B cell (primary cell): ENCODE measurements at places on chromosomes 5 and 9.
A peak's percentile ranks its signal among the peaks of the same experiment; 100 is the strongest.

GRCh38 chr5:4941957-4942830 is 197.9 kb upstream of the ADAMTS16 start:
- H3K4me1 ChIP-seq, result no peaks in the 10 kb centered on the region
- H3K36me3 ChIP-seq, result no peaks in the 10 kb centered on the region

- no peaks in the 10 kb centered on the region for H3K36me3 ChIP-seq
- H3K27me3 ChIP-seq, result no peaks in the 10 kb centered on the region
- no peak overlapping the region for H3K4me3 ChIP-seq
Measured at GRCh38 chr9:136326061-136326760, 1.1 kb upstream of the GPSM1 start.

- peaks cover 6% of the 10 kb centered on the region for H3K4me1 ChIP-seq
- no peaks in the 10 kb centered on the region for H3K36me3 ChIP-seq
- DNase-seq, result no peak
- H3K27ac ChIP-seq, result no peak overlapping the region
- peaks cover 16% of the 10 kb centered on the region for H3K27me3 ChIP-seq
- no peak overlapping the region for H3K4me3 ChIP-seq
Measured at GRCh38 chr5:180646963-180647305, 2.5 kb downstream of the FLT4 start.

- H3K27ac ChIP-seq, result no peak overlapping the region
- no peak overlapping the region for H3K4me3 ChIP-seq
- H3K36me3 ChIP-seq, result no peaks in the 10 kb centered on the region
- no peak for DNase-seq
- no peaks in the 10 kb centered on the region for H3K27me3 ChIP-seq
- no peaks in the 10 kb centered on the region for H3K4me1 ChIP-seq
Measured at GRCh38 chr9:85443190-85443598, 298.6 kb downstream of the AGTPBP1 start.

DNA sequence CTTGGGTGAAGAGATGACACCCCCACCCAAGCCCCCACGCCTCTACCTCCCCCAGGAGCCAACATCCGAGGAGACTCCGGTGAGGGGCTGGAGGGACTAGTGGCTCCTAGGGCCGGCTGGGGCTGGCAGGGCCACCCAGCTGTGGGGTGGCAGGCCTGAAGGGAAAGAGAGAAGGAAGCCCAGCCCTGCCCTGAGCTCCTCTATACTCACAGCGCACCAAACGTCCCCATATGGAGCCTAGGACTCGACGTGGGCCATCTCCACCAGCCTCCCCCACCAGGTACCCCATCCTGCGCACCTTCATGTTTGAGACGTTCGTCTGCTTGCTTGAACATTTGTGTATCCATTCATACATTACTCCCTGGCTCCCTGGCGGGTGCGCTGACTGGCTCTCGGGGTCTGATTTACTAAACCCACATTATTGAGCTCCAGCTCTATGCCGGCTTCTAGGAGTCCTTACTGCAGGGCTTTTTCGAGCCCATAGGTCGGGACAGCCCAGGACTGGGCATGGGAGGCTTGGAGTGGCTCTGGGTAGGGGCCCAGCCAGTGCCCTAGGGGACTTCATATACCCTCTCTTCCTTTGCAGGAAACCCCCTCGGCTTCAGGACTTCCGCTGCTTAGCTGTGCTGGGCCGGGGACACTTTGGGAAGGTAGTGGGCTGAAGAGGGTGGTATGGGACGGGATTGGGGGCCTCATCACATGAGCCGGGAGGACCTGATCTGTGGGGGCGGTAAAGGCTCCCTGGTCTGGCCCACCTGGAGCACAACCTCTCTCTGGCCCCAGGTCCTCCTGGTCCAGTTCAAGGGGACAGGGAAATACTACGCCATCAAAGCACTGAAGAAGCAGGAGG is 9.1 kb downstream of the ZDHHC12 start:
- no peak for DNase-seq
- no peak overlapping the region for H3K4me3 ChIP-seq
- H3K27ac ChIP-seq, result no peak overlapping the region
- no peaks in the 10 kb centered on the region for H3K27me3 ChIP-seq
- no peaks in the 10 kb centered on the region for H3K36me3 ChIP-seq

DNA sequence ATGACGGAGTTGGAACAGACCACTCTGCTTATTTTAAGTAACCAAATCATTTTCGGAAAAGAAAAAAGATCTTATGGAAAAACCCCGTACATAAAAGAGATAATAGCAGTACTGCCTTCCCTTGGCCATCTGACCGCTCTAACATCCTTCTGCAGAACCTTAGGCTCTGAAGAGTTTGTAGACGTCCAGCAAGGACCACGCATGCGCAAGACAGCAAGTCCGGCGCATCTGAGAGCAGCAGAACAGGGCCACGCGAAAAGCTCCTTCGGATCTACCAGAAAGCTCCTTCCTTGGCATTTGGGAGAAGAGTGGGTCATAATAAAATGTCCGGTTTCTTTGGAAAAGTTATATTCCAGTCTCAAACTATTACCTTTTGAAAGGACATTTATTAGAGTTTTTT is 26.8 kb downstream of the PAX5 start:
- H3K4me3 ChIP-seq, result no peak overlapping the region
- peaks cover 95% of the 10 kb centered on the region for H3K4me1 ChIP-seq
- DNase-seq, result no peak

DNA sequence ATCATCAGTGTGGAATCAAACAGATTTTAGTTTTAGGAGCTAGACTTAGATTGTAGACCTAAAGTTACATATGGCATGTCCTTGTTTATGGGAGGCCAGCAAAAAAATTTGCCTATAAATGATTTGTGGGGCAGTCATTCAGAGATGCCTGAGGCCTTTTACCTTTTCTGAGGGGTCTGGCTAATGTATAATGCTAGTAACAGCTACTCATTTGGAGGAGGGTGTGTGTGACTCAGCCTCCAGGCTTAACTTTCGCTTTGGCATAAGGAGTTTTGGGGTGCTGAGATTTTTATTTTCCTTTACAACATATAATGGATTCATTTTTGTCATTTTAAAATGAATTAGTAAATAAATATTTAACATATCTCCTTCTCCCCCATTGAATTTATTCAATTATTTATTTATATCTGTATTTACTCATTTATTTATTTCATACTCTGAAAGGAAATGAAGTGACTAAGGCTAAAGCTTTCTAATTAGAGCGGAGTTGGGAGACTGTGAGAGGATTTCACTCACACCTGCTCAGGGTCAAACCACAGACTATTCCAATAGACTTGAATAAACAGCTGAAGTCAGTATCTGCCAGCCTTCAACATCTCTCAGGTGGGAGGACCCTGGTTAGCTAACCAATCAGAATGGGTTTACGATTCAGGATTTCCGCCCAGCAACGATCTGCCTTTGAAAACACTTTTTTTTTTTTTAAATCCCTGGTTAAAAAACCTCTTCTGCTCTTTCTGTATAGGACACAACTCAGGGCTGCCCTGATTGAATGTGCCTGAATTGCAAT is 487.5 kb upstream of the SGCD start:
- DNase-seq, result no peak
- no peaks in the 10 kb centered on the region for H3K27me3 ChIP-seq
- no peak overlapping the region for H3K4me3 ChIP-seq
- no peaks in the 10 kb centered on the region for H3K4me1 ChIP-seq
- no peak overlapping the region for H3K27ac ChIP-seq

- DNase-seq, result no peak
- H3K27ac ChIP-seq, result no peak overlapping the region
- H3K36me3 ChIP-seq, result no peaks in the 10 kb centered on the region
Measured at GRCh38 chr9:36897478-36897877, 136.6 kb downstream of the PAX5 start.

GRCh38 chr9:2765250-2765880 is 48.1 kb downstream of the KCNV2 start:
- no peaks in the 10 kb centered on the region for H3K27me3 ChIP-seq
- no peak overlapping the region for H3K27ac ChIP-seq
- no peak overlapping the region for H3K4me3 ChIP-seq
- no peaks in the 10 kb centered on the region for H3K4me1 ChIP-seq

- DNase-seq, result peak; percentile 62
- no peaks in the 10 kb centered on the region for H3K4me1 ChIP-seq
- H3K36me3 ChIP-seq, result no peaks in the 10 kb centered on the region
- no peak overlapping the region for H3K27ac ChIP-seq
Measured at GRCh38 chr9:110217656-110218099, 9.7 kb upstream of the C9orf152 start.

DNA sequence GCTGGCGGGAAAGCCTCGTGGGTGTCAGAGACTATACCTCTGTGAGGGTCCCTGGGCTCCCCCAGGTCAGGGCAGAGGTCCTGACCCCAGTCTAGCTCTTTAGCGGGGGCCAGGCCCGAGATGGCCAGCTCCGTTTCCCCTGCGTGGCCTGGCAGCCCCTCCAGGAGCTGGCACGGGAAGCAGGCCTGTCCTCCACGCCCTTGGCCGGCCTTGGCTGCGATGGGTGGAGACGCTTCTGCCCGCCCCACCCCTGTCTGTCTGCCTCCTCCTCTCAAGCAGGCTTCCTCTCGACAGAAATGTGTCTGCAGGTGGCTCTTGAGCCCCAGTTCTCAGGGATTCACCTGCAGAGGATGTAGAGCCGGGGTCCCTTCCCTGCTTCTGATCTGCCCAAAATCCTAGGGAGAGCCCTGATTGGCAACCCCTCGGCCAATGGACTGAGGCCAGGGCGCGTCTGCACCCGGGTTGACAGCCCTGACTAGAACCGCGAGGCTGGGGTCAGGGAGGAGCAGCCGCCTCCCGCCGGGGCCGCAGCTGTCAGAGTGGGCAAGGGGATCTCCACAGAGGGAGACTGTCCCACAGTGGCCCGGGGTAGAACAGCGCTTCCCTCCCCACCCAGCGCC is 2.6 kb upstream of the GRIN1 start:
- no peak overlapping the region for H3K4me3 ChIP-seq
- H3K27me3 ChIP-seq, result peaks cover 20% of the 10 kb centered on the region
- no peaks in the 10 kb centered on the region for H3K36me3 ChIP-seq

GRCh38 chr5:165420493-165420892 is 1915.1 kb downstream of the MAT2B start:
- no peaks in the 10 kb centered on the region for H3K27me3 ChIP-seq
- H3K4me3 ChIP-seq, result no peak overlapping the region

DNA sequence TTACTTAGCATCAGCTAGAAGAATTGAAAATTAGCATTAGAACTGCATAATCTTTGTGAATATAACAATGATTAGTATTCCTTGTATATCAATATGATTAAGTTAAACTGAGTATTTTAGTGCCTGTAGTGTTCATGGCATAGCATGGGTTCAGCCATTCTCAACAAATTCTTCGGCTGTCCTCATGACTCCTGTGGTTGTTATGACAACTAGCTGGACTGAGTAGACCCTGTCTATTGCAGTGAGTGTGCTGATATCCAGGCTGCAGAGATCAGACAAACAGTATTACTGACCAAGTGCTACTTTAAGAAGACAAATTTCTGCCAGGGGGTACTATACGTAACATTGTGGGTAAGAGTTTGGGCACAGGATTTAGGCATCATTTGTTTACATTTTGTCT is 125.9 kb downstream of the NUDT12 start:
- H3K27ac ChIP-seq, result no peak overlapping the region
- no peak for DNase-seq
- H3K36me3 ChIP-seq, result no peaks in the 10 kb centered on the region
- H3K27me3 ChIP-seq, result no peaks in the 10 kb centered on the region

DNA sequence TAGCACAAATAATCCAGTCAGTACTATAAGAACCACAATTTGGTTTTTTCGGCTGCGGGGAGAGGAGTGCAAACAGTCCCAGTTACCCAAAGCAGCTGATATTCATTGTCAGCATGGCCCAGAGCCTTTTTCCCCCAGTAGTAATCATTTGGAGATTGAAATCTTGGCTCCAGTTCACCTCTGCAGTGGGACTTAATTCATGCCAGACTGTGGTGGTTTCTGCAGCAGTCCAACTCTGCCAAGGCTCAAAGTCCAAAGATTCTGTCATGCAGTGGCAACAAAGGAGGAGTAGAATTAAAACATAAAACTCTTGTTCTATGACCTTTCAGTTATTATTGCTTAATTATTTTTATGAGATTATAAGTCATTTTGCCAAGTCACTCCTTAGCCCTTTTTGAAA is 25.0 kb upstream of the TRIM36 start:
- no peaks in the 10 kb centered on the region for H3K27me3 ChIP-seq
- no peaks in the 10 kb centered on the region for H3K36me3 ChIP-seq
- H3K4me1 ChIP-seq, result no peaks in the 10 kb centered on the region
- H3K4me3 ChIP-seq, result no peak overlapping the region

DNA sequence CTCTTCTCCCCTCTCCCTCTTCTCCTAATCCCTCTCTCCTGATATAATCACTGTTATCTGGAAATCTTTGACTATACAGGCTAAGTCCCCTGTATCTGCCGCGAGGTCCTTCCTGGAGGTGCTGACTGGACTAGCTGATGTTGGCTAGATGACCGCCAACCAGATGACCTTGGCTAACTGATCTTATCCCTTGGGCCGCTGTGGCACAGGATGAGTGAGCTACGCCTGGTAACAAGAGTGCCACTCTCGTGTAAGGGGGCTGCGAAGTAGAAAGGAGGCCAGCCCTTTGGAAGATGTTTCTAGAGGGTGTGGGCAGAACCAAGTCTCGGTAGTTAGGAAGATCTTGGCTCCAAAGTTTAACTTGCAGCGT is 345 bp upstream of the PRRC1 start:
- peaks cover 12% of the 10 kb centered on the region for H3K4me1 ChIP-seq
- no peaks in the 10 kb centered on the region for H3K36me3 ChIP-seq
- DNase-seq, result no peak
- H3K4me3 ChIP-seq, result peak overlapping the region; percentile 93
- no peak overlapping the region for H3K27ac ChIP-seq

DNA sequence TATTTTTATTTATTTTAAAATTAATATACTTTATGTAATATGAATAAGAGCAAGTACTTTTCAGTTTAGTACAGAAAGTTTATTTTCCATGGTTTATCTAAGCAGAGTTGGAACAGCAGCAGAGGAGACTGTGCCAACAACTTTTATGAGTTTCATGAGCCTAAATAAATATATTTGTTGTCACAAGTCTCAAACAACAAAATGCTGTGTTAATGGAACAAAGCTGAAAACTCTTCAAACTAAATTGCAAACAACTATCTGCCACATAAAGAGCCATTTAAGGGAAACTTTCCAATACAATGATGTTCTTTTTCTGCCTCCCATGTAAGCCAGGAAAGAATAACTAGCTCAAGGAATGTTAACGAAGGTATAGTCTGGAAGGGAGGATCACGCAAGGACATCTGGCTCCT is 96.1 kb downstream of the FBN2 start:
- H3K27ac ChIP-seq, result no peak overlapping the region
- H3K36me3 ChIP-seq, result no peaks in the 10 kb centered on the region

GRCh38 chr5:59003641-59004040 is 420.8 kb downstream of the RAB3C start:
- H3K27ac ChIP-seq, result no peak overlapping the region
- DNase-seq, result no peak
- no peaks in the 10 kb centered on the region for H3K27me3 ChIP-seq
- H3K4me1 ChIP-seq, result no peaks in the 10 kb centered on the region

DNA sequence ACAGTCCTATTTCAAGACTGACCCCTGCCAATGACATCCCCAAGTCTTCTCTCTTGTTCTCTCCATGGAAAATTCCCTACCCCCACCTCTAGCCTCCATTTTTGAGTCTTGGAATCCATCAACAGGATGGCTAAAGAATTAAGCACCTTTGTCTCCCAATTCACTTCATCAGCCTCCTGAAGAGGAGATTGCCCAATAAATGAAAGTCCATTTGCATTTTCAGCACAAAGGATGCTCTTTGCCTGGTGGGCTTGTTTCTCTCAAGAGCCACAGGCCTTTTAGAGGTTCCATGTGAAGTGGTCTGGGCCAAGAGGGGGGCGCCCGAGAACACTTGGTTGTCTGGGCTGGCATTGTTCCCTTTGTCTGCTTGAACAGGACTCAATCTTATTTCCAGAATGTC is 12.6 kb downstream of the HSD17B3 start:
- no peak for DNase-seq
- no peaks in the 10 kb centered on the region for H3K4me1 ChIP-seq
- H3K27ac ChIP-seq, result no peak overlapping the region
